ENCODE measurements at places on chromosomes 7 and 10.

DNA sequence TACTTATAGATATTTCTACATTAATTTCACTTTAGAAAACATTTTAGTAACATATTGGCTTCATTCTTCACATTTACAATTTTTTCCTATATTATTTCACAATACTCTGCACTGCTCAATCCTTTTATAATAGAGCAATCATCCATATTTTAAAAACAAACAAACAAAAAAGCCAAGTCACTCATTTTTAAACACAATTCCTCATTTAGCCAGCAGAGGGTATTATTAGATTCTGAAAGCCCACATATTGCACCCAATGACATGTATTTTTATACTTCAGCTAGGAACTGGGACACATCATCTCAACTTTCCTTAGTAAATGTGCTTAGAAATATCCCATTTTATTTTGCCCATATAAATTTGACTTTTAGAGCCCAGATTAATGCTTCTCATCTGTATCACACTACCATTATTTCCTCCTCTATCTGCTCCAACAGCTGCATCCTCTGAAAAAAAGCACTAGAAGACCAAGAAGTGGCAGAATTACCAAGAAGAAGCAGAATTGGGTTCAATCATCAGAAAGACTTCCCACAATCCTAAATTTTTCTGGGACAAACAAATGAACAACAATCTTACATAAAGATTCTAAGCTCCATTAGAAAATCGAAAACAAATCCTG is 29.5 kb downstream of the CTNNA3 start:
- peak; percentile 24 for DNase-seq

DNA sequence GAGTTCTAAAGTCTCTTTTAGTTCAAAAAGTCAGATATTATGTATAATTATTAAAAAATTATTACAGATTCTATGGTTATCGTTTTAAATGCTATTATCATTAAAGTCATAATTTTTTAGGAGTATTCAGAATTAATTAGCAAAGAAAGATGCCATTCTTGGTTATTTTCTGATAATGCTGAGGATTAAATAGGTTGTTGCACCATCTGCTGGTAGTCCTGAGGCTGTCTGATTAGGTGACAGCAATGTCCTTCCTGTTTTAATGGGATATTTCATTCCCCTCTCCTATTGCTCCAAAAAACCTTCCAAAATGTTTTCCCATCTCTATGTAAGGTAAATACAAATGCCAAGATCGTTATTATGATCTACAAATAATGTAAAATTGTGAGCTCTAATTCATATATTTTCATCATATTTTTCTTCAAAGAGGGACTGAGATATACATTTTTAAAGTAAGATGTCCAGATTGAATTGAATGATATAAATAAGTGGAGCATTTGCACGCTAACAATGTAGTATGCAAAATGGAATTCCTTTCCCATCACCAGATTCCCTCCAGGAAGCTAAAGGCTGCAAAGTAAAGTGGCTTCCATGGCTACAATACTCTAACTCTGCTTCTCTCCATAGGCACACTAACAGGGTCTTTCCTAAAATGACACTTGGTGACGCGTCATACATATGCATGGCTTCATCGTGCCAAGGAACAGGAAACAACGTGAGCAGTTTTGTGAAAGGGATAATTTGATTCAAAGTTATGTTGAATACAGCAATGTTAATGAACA is 58.8 kb upstream of the AKR1E2 start:
- DNase-seq = peak; percentile 1

DNA sequence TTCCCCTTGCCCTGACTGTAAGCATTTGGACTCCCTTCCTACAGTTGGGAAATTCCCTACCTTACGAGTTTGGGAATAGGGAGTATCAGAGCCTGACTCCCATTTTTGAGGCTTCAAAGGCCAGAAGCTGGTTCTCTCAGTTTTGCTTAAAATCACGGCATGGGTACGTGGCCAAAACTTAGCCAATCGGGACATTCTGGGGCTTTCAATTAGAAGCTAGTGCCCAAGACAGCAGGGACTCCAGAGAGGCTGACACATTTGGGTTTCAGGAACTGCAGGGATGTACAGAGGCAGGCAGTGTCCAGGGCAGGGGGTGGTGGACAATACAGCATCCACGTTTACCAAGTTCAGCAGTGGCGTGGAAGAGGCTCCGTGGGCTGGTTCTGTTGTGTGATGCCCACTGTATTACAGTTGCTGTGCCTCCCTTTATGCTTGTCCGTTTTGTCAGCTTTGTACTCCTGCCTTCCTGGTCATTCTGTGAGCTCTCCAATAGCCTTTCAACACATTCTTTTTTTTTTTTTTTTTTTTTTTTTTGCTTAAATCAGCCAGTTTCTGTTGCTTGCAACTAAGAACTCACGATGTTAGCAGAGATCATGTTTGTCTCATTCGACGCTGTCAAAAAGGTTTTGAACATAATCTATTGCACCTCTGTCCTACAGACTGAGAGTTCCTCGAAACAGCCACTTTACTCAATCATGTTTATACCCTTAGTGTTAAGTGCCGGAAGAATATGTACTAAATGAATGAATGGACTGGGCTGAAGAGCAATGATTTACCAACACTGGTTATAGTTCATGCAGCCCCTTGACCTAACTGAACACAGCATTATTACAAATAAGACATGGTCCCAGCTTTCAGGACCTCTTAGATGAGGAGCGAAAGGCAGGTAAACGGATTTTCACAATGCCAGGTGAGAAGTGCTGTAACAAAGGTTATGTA is 1.1 kb downstream of the GGCT start:
- peak; percentile 45 for DNase-seq

GRCh38 chr10:99654390-99655175 is 4.7 kb upstream of the ENTPD7 start:
- no peak for DNase-seq

- DNase-seq = no peak
Measured at GRCh38 chr10:28661035-28661434, 16.3 kb upstream of the BAMBI start.

GRCh38 chr7:139471740-139472353 is 11.6 kb downstream of the KLRG2 start:
- no peak for DNase-seq

DNA sequence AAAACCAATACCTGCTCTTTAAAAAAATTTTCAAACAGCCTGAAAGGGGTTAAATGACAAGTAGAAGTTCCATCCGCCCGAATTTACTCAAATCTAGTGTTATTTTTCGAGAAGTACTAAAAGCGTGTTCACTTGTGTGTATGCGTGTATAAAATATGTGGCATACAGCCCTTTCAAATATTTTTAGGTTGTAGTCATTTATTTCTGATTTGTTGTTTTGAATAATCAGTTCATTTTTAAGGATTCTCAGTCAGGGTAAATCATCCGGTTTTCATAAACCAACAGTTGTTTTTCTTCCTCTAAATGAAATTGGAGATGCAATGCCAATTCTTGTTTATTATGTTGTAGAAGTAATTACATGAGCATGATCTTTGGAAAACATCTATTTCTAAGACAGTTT is 6.9 kb upstream of the SUN1 start:
- no peak for DNase-seq

DNA sequence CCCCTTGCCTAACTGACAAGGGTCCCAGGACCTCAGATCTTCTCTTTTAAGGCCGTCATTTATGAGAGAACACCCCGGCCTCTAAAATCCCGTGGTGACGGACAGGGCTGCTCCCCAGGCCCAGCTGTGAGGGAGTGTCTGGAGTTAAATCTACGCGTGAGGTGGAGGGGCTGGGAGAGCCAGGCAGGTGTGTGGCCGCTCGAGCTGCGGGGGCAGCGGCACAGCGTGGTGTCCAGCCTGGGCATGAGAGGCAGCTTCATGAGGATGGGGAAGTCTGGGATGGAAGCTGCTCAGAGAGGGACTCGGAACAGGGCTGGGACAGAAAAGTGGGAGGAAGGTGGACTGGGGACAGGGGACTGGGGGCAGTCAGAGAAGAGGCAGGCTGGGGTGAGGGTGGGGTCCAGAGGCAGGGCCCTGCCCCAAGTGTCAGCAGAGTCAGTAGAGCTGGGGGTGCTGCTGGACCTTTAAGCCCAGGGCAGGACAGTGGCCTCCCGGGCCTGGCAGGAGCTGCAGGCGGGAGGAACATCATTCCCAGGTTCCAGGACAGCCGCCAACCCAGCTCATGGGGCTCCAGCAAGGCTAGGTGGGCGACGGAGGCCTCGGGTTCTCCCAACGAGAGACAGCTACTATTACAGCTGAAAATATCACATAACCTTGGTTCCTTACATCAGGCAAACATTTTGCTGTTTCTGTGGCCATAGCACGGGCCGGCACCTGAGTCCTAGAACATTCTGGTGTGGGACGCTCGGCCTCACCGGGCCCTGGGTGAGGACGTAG is 55.2 kb downstream of the JAKMIP3 start:
- DNase-seq = peak; percentile 1

- no peak for DNase-seq
Measured at GRCh38 chr10:64773357-64773756, 1252.2 kb downstream of the REEP3 start.

DNA sequence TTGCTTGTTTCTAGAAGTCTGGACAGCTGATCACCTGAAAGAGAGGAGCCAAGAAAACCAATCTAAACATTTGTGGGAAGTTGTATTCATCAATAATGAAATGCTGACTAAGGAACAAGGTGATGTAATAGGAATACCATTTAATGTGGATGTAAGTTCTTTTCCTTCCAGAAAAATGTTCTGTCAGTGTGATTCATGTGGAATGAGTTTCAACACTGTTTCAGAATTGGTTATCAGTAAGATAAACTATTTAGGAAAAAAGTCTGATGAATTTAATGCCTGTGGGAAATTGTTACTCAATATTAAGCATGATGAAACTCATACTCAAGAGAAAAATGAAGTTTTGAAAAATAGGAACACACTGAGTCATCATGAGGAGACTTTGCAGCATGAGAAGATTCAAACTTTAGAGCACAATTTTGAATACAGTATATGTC is 39.8 kb upstream of the ZNF37A start:
- no peak for DNase-seq

DNA sequence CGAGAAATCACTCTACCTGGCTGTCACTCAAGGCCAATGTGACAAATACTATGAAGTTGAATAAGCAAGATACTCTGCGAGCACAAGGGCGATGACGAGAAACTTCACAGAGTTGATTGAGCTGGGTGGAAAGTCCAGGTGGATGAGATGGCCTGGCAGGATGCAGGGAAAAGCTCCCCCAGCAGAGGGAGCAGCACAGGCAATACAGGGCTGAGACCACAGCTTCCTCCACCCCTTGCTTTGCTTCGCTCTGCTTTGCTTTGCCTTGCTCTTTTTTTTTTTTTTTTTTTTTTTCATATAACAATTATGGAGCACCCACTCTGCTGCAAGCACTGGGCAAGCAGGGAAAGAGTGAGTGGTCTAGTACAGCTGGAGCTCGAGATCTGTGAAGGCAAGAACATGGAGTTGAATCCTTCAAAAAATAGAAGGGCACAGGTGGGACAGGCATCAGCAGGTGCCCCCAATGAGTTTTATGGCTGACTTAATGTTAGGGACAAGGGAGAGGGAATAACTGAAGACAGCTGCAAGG is 88.3 kb downstream of the CABCOCO1 start:
- DNase-seq = peak; percentile 69

DNA sequence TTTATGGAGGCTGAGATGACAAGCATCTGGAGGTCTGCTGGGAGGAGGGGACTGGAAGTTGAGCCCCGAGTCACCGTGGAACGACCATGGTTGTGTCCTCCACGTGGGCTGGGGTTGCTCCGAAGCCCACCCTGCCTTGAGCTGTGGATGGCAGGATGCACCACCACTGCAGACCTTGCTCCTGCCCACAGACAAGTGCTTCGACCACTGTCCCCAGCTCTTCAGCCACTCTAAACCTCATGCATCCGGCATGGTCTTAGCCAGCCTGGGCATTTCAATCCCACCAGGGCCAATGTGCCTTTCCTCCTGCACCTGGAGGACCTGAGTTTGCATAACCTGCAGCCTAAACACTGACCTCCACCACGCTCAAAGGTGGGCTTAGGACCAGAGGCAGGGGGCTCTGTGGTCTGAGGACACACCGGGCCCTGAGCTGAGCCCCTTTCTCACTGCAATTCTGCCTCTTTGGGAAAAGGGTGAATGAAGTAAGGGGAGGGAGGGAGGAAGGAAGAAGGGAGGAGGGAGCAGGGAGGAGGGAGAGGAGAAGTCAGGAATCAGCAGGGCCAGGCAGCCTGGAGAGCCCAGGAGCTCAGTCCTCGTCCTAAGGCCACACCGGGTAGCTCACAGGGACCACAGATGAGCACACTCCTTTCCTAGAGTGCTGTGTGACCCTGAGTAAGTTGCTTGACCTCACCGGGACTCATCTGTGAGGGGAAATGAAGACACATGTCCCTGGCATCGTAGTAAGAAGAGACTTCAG is 44.8 kb upstream of the DNAAF5 start:
- no peak for DNase-seq

DNA sequence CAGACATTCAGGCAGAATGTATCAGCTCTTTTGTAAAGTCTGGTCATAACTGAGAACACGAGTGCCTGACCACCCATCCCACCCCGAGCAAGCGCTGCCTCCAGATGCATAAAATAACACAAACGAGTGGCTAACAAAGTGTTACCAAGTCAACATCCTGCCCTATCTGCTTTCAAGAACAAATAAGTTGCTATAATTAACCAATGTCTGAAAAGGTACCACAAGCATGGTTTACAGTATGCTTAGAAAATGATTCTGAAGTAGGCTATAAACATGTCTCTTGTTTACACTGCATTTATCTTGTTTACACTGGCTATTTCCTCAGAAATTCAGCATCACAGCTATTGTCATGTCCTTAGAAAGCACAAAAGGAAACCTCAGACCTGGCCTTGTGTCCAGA is 49.5 kb downstream of the PIK3AP1 start:
- DNase-seq = peak; percentile 86

- no peak for DNase-seq
Measured at GRCh38 chr10:2081501-2081900, 344.2 kb upstream of the ADARB2 start.

- DNase-seq = peak; percentile 31
Measured at GRCh38 chr7:80640846-80641245, 2.4 kb downstream of the CD36 start.
